Stimulated activated CD4-positive, alpha-beta T cell treated with anti-CD3 and anti-CD28 coated beads, Interleukin-15, amount 100 ng/mL, for 48 hours (primary cell): ENCODE measurements at places on chromosomes 1 and 21.

DNA sequence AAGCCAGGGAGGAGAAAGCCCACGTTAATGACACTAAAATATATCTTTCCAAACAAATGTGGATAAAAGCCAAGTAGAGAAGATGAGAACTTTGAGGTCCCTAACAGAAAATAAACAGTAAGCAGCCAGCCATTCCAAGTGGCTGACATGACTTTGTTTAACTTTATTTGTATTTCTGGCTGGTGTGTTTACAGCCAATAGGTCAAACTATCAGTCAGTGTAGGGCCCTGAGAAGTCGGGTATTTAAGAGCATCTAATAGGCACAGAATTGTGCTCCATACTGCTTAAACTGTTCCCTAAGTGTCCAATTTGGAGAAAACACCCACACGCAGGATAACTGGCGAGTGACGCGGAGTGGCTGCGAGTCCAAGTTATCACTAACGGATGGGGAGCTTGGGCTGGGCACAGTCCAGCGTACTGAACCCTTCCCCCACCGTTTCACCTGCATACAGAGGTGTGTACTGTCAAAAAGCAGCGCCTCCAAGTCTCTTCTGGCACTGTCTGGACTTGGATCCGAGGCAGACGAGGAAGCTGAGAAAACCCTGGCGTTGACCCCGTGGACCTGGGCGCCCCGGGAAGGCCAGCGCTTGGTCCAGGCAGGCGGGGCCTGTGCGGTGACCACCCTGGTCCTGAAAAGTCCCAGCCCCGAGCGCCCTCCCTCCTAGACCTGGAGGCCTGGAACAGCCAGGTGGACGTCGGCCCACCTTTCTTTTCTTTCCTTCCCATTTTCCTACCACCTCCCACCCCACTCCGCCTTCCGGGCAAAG lies 662 bp upstream of the LGALS8 start:
- DNase-seq, result no peak

DNA sequence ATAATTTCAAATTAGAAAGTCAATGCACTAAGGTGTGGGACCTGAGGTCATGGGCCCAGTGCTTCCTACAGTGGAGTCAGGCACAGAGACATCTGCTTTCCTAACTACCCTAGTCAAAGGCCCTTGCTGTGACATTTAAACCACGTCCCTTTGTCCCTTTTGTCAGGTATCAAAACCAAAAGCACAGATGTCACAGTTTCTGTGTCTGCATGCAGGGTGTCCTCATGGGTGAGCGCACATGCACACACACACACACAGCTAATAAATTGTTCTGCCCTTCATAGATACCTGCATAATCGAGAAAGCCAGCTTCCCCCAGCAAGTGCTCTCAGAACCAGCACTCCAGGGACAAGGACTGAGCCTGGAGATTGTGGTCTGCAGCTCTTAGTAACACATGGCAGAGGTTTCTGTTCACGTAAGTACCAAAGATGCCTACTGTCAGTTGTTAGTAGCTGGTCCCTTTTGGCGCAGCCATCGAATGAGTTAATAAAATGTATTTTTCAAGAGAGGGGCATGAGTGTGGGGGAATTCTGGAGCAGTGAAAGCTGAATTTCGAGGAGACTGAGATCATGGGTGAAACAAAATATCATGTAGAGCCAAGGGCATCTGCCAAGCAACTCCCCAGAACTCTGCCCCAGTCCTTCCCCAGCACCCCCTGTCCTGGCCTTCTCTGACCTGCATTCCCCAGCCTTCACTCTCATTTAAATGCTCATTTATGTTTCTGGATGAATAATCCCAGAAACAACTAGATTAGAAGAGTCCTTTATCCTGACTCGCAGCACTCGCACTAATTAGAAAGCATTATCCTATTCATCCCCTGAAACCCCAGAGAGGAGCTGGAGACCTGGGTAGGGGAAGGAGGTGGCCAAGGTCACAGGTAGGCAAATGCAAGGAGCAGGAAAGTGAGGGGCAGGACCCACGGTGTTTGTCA lies 25.5 kb downstream of the TNR start:
- no peak for DNase-seq

DNA sequence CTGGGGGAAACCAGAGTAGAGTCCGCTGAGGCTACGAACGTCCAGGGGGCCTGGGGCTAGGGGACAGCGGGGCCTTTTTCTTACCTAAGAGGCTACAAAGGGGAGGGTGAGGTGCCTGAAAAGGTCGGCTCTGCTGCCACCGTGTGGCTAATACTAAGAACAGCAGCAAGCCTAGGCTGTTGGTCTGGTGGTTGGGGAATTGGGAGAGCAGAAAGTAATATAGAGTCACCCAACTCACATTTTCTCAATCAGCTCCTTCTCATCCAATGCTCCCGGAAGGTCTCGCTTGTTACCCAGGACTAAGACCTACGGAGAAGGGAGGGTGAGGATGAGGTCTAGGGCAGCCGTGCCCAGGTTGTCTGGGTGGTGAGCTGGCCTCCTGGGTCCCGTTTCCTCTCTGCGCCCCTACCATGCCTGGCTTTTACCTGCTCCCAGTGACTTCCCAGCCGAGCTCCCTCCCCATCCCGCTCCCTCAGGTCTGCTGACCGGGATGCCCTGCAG lies 9.3 kb downstream of the ARL8A start:
- DNase-seq, result peak; percentile 19

- no peak for DNase-seq
Observed at GRCh38 chr21:15797577-15798363, 68.0 kb downstream of the USP25 start.

DNA sequence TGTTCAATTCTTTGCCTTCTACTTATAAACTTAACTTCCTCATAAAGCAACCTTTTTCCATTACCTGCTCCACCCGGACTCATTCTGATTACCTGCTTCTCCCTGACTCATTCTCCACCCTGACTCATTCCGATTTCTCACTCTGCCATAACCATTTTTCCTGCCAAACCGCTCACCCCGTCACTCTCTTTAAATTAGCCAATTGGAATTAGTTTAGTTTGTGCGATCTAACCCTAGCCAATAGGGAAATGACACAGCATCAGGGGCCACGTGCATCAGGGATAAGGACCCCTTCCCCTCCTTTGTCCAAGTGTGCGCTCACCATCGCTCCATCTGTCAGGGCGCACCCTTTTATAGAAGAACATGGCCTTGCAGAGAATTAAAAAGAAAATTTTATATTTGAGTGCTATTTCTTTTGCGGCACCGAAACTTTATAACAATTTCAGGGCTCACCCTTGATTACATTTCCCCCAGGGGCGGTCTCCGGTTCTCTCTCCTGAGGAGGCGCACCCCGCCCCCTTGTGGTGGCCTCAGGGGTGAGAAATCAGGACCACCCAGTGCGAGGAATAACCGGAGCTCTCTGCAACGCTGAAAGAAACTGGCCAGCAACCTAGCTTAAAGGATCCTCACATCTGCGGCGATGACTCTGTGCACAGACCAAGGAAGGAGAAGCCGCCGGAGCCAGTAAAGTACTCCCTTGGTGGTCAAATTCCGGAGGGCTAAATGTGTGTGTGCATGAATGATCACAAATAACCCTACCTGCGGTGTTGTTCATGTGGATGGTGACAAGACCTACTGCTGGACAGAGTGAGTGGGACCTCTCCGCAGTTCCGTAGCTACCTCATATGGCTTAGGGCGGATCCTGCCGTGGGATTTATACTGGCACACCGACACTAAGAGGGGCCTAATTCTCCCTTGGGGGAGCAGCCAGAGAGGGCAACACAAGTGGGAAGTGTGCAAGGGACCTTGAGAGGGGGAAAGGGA lies 30.3 kb upstream of the CBR3 start:
- DNase-seq, result peak; percentile 24

DNA sequence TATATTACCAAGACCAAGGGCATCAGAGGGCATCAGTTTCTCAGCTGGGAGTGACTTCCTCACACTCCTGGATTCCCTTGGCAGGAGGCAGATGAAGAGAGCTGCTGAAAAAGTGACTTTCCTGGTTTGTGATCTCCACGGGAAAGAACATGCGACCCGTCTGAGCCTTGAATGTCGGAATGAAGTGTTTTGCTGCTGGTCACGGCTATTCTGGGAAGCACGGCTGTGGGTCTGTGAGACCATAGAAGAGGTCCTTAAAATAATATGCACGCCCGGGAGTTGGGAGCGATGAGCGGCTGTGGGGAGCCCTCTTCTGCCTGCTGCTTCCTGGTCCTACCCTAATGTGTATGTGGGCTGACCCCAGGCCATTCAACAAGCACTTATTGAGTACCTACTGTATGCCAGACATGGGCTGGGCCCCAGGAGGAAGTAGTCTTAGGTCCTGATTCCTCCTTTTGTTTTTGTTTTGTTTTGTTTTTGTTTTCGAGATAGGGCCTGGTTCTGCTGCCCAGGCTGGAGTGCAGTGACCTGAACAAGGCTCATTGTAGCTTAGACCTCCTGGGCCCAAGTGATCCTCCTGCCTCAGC lies 13.2 kb upstream of the UMODL1 start:
- DNase-seq, result no peak

DNA sequence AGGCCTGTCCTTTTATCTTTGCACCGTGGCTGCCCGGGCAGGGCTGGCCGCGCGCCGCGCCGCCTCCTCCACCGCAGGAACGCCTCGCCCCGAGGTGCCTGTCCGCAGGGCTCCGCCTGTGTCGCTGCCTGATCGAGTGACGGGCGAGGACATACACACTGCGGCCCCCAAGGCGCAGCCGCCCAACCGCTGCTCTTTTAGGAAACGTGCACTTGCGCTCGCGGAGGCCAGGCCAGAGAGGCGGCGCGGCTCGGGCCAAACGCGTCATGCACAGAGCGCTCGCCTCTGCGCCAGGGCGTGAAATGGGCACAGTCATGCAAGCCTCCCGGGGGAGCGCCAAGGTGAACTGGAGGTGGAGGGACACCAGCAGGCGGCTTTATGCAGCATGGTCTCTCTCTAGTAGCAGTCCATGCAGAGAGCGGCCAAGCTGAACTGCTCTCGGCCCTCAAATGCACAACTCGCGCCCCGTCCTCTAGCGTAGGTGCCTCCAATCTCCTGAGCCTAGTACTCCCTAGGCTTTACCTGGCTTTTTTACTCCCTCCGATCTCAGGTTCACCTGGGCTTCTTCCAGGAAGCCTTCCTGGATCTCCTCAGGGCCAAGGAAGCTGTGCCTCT lies 12.9 kb downstream of the TRABD2B start:
- DNase-seq, result no peak

DNA sequence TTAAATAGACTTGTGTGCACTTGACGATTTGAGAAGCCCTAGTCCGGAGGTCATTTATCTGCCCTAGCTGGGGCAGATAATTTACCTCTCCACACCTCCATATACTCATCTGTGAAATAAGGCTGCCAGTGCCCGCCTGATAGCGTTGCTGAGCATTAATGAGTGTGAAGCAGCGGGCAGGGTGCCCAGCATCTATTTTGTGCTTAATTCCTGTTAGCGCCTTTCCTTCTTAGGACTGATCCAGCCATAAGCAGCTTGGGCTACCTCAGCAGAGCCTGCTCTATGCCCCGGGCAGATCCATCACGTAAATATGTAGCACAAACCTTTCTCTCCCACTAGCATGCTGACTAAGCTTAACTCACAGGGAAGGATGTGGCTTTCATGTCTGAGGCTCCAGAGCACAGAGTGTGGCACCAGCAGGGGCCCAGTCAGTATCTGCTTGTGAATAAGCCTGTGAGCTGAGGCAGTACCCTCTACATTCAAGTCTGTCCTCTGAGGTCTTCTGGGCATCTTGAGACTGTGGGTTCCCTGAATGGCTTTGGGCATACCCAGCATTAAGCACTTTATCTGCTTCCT lies 21.5 kb upstream of the RNF187 start:
- no peak for DNase-seq

GRCh38 chr1:243730487-243731150 lies 119.4 kb downstream of the AKT3 start:
- DNase-seq, result no peak
